ENCODE measurements at places on chromosomes 5 and 9.

DNA sequence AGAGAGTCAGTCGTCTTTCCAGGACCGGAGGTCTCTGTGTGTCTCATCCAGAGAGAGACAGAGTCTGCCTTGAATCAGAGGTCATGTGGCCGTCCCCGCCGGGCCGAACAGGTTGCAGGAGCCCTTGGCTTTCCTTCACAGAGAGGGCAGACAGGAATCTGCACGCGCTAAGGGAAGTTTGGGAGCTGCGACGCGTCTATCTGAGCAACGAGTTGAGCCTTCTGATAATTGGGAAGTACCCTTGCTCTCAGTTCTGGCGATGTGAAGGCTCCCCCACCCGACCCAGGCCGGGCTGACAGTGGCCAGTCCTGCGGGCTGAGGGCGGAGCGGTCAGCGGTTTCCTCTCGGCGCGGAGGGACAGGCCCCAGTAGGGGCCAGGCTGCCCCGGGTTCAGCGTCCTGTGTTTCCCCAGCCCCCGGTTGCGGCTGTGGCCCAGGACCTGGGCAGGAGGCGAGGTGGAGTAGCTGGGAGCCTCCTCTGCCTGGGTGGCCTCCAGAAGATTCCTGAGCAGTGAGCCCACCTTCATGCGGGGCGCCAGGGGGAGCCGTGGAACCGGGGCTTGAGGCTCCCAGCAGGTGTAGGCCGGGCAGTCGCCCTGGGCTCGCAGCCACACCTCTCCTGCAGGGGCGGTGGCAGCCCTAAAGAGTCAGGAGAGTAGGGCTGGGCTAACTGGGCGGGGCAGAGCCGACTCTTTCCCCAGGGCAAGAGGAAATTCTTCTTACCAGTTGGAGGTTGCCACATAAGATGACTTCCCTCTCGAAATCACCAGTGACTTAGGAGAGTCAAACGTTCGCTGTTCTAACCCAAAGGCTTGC lies 13.9 kb downstream of the NR2F1 start:
- DNase-seq, result no peak

DNA sequence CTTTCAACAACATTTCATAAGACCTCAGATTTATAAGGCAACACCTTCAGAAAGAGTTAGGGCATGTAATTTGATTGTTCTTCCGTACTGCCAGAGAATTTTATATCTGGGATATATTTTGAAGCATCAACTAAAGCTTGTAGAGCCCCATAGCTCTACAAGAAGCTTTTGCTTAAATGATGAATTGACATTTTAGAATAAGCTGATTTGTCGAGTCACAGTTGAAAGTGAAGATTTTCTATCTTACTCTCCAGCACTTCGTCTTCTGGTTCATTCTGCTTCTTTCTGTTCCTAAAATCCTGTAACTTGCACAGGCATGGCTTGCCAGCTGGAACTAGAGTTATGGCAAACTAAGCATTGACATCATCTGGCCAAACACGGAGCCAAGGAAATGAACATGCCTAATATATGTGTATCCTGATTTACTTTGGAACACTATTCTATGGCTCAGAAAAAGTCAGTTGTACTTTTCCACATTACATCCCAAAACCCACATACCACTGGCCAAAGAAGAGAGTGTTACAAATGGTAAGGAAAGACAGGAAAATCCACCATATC lies 68.6 kb upstream of the MAST4 start:
- no peak for DNase-seq

DNA sequence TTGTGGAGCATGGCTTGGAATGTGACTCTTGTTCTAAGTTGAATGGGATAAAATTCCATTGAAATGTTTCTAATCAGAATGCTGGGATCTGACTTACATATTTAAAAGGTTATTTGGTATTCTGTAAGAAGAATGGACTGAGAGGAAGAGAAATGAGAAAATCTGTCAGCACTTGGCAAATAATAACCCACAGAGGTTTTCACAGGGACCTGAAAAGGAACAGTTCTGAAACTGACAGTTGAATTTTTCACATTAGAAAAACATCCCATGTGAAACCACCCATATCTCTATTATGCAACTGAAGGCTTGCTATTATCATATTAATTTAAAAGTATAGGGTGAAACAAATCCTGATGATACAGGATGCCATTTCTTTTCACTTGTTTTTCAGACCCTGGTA lies 302.7 kb downstream of the EPB41L4A start:
- DNase-seq, result no peak

GRCh38 chr9:89405826-89406225 lies 87.5 kb downstream of the SECISBP2 start:
- no peak for DNase-seq

GRCh38 chr5:113682497-113683136 lies 169.1 kb downstream of the YTHDC2 start:
- DNase-seq, result no peak

DNA sequence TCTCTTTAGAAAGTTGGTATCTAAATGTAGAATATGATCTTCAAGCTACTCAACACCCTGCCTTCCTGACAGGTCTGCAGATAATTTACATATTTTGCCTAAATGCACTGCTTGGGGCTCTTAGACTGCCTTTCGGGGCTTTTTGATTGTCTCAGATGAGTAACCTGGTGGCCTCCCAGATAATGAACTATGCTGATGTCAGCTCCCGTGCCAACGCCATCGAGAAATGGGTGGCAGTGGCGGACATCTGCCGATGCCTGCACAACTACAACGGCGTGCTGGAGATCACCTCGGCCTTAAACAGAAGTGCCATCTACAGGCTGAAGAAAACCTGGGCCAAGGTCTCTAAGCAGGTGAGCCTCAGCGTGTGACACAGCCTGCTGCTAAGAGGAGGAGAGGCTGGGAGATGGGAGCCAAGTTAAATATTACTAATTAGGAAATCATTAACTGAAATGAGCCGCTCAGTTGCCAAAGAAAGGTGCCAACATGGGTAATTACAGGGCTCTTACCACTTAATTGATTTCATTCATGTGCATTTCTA lies 20.8 kb upstream of the CKMT2 start:
- no peak for DNase-seq
